ENCODE measurements at places on chromosomes 4 and X. TPM values are rescaled to one million over a fixed set of nuclear protein-coding genes. Genes with fewer than 3 reads are reported as not detected.

- no peaks in the 10 kb centered on the region for H3K36me3 ChIP-seq
- no peak for DNase-seq
- H3K27me3 ChIP-seq: no peaks in the 10 kb centered on the region
These were observed 41.2 kb upstream of the ZC4H2 start for GRCh38 chrX:65017451-65017850.

DNA sequence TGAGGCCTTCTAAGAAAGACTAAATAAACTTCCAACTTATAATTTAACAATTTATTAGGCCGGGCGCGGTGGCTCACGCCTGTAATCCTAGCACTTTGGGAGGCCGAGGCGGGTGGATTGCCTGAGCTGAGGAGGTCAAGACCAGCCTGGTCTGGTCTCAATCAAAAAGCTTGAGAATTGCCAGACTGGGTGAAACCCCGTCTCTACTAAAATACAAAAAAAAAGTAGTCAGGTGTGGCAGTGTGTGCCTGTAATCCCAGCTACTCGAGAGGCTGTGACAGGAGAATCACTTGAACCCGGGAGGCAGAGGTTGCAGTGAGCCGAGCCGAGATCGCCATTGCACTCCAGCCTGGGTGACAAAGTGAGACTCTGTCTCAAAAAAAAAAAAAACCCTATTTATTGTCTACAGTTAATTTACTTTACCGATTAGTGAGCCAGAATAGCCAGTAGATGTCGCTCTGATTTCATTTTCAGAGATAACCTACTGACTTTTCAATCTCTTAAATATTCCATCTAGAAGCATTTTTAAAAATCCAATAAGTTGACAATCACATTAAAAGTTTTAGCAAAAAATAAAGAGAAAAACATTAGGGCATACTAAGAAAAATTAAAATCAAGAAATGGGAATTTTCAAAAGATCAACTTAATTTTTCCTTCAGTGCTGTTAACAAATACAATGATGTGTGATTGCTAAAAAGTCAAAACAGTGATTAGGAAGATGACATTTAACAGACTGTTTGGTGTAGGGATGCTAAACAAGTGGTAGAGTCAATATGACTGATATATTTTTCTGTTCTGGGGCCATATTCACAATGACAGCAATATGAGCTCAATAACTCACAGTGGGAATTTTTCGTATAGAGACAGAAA is 4.3 kb upstream of the SHROOM3 start:
- H3K4me3 ChIP-seq: no peak overlapping the region
- H3K27ac ChIP-seq: no peak overlapping the region
- H3K4me1 ChIP-seq: peaks cover 3% of the 10 kb centered on the region
- no peak for DNase-seq
- H3K36me3 ChIP-seq: no peaks in the 10 kb centered on the region

GRCh38 chrX:356385-357034 is 30.2 kb downstream of the PPP2R3B start:
- DNase-seq: no peak
- no peaks in the 10 kb centered on the region for H3K4me1 ChIP-seq
- H3K27ac ChIP-seq: no peak overlapping the region

DNA sequence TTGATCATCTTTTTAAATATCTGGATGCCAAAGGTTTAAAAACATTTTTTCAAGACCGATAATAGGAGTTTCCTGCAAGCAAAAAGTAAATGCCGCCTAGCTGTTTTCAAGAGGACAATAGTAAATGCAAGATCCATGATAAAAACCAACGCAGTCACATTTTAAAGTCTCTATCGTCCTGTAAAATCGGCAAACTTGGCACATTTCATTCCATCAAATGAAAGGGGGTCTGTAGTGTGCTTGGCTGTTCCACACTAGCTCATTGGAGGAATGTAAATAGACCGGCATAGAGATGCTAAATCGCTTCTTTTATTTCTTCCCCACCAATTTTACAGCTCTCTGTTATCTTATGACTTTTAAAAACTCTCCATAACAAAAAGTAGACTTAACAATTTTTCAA is 202.2 kb downstream of the NLGN4X start:
- no peak for DNase-seq
- H3K36me3 ChIP-seq: no peaks in the 10 kb centered on the region
- no peaks in the 10 kb centered on the region for H3K4me1 ChIP-seq
- no peaks in the 10 kb centered on the region for H3K27me3 ChIP-seq
- H3K4me3 ChIP-seq: no peak overlapping the region
- no peak overlapping the region for H3K27ac ChIP-seq

DNA sequence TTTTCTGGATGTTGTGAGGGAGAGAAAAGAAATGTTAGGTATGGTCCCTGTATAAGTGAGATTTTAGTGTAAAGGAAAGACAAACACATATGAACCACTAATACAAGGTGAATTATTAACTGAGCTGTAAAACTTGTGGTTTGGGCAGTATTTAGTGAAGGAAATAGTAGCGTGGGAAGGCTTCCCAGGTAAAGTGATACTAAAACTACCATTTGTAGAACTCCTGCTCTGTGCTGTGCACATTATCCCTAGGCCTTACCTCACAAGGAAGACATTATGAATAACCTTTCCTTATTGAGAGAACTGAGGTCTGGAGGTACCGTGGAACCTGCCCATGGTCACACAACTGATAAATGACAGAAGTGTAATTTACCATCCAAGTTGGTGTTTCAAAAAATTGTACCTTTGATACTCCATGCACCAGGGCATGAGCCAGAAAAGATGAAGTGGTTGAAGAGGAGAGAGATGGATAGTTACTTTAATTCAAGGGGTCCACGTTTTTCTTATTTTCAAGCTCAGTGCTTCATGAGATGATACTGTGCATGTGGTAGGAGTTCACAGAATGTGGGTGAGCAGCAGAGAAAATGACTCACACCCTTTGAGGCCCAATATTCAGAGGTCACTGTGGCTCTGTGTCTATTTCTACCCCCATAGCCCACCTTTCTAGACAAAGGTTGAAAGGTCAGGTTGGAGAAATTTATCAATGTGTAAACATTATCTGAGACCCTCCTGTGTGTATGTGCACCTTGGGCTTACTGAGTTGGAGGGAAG is 2.6 kb upstream of the VSIG4 start:
- H3K27ac ChIP-seq: no peak overlapping the region
- no peaks in the 10 kb centered on the region for H3K27me3 ChIP-seq
- H3K4me1 ChIP-seq: no peaks in the 10 kb centered on the region
- H3K4me3 ChIP-seq: no peak overlapping the region

DNA sequence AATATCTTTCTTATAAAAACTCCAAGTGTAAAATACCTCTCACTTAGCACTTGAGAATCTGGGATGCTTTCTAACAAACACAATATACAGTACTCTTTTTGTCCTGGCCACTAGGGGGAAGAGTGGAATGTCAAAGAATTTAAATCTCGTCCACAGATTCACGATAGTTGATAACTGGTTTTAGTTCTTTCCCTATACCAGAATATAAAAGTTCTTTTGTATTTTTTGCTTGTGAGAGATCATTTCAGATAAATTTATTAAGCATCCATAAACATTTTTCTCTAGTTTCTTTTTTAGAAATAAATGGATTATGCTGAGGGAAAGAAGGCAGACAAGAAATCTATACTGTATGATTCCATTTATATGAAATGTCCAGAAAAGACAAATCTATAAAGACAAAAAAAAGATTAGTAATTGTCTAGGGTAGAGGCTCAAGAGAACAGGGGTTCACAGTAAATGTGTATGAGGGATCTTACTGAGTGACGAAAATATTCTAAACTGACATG is 50.4 kb downstream of the MGARP start:
- H3K4me3 ChIP-seq: no peak overlapping the region
- H3K27ac ChIP-seq: no peak overlapping the region
- no peaks in the 10 kb centered on the region for H3K27me3 ChIP-seq

GRCh38 chr4:128583753-128584712 is 225.5 kb upstream of the JADE1 start:
- H3K36me3 ChIP-seq: no peaks in the 10 kb centered on the region
- no peak overlapping the region for H3K4me3 ChIP-seq
- no peaks in the 10 kb centered on the region for H3K27me3 ChIP-seq

DNA sequence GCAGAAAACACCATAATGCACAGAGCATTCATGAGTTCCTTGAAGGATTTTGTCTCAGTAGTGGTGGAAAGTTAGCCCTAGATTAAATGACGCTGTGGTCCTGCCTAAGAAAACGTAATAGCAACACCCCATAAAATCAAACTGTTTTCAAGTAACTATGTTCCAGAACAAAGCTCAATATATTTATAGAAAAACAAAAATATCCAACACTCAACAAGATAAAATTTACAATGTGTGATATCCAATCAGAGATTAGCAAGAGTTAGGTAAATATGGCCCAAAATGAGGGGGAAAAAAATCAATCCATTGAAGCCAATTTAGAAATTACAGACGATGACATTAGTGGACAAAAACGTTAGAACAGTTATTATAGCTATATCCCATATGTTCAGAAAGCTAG is 9.9 kb upstream of the GAB1 start:
- no peaks in the 10 kb centered on the region for H3K27me3 ChIP-seq
- no peak overlapping the region for H3K4me3 ChIP-seq
- H3K4me1 ChIP-seq: no peaks in the 10 kb centered on the region
- H3K36me3 ChIP-seq: no peaks in the 10 kb centered on the region

- no peaks in the 10 kb centered on the region for H3K27me3 ChIP-seq
- no peaks in the 10 kb centered on the region for H3K36me3 ChIP-seq
- H3K27ac ChIP-seq: no peak overlapping the region
- H3K4me1 ChIP-seq: no peaks in the 10 kb centered on the region
- DNase-seq: no peak
These were observed 223.1 kb upstream of the SLIT2 start for GRCh38 chr4:20028645-20029044.

ATP1B4 gene
- not detected for total RNA-seq

FGF16 gene
- not detected for total RNA-seq

MOB1B gene
- total RNA-seq: 51.0 TPM

Measured in lung (tissue), 17 donors.